Pancreas (tissue), 10 donors: ENCODE measurements at places on chromosomes 1 and 21. TPM values are rescaled to one million over a fixed set of nuclear protein-coding genes. Genes with fewer than 3 reads are reported as not detected.

DNA sequence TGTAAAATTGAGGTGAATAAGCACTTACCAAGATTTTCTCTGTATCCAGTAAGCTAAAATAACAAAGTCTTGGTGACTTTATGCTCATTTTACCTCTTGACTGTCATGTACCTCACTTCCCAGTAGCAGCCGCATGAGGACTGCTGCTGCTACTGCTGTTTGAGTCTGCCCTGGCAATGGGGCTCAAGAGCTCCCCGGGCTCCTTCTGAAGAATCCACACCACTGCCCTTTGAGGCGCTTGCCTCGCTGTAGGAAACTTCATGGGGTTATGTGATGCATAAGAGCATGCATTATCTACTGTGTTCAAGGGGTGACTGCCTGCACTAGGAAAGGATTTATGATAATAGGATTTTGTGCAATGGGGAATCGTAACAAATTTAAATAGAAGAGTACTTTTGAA is 113.5 kb downstream of the NTNG1 start:
- no peak for DNase-seq
- no peak overlapping the region for H3K27ac ChIP-seq
- no peaks in the 10 kb centered on the region for H3K4me1 ChIP-seq
- no peaks in the 10 kb centered on the region for H3K27me3 ChIP-seq

GRCh38 chr1:2597441-2598328 is 11.1 kb downstream of the PRXL2B start:
- DNase-seq = no peak
- no peaks in the 10 kb centered on the region for H3K4me1 ChIP-seq
- H3K36me3 ChIP-seq = no peaks in the 10 kb centered on the region
- H3K4me3 ChIP-seq = no peak overlapping the region
- no peaks in the 10 kb centered on the region for H3K27me3 ChIP-seq

DNA sequence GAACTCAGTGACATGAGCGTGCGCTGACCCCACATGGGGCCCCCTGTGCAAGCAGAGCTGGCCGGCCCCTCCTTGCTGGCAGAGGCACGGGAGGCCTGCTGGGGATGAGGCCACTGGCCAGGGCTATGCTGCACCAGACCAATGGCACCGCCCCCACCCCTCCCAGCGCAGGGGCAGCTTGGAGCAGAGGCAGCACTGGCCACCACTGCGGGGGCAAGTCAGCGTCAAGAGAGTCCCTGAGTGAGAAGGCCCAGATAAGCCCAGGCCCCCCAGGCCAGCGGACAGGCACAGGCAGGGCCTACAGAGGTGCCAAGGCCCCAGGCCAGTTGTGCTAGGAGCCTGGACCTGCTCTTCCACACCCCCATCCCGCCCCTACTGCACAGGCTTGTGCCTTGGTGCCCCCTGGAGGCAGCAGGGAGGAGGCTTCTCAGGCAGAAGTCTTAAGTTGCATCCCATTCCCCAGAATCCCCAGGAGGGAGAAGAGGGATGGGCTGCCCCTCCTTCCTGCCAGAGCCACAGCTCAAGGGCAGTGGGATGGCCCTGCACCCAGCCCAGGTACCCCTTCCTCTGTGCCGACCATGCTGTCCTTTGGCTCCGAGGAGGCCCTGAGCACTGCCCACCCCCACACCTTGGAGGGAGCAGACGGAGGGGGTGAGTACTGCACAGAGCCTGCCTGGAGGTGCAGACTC is 35.8 kb downstream of the EPHX1 start:
- H3K4me1 ChIP-seq = peaks cover 6% of the 10 kb centered on the region
- H3K27me3 ChIP-seq = no peaks in the 10 kb centered on the region
- no peak overlapping the region for H3K4me3 ChIP-seq
- DNase-seq = peak; percentile 78
- H3K27ac ChIP-seq = peak overlapping the region; percentile 16
- H3K36me3 ChIP-seq = peaks cover 48% of the 10 kb centered on the region

Gene OR2T33
- not detected for total RNA-seq

Gene CIART
- 1.2 TPM for total RNA-seq

- H3K4me1 ChIP-seq = no peaks in the 10 kb centered on the region
- DNase-seq = no peak
- no peak overlapping the region for H3K4me3 ChIP-seq
- H3K27ac ChIP-seq = no peak overlapping the region
These were observed 1.1 kb upstream of the THEM5 start for GRCh38 chr1:151854658-151855057.

GRCh38 chr1:51564124-51564523 is 45.1 kb upstream of the EPS15 start:
- H3K4me3 ChIP-seq = no peak overlapping the region
- no peaks in the 10 kb centered on the region for H3K4me1 ChIP-seq
- no peak overlapping the region for H3K27ac ChIP-seq
- H3K27me3 ChIP-seq = no peaks in the 10 kb centered on the region

Gene OLIG2
- not detected for total RNA-seq

Gene MAP7D1
- total RNA-seq = 12.9 TPM

DNA sequence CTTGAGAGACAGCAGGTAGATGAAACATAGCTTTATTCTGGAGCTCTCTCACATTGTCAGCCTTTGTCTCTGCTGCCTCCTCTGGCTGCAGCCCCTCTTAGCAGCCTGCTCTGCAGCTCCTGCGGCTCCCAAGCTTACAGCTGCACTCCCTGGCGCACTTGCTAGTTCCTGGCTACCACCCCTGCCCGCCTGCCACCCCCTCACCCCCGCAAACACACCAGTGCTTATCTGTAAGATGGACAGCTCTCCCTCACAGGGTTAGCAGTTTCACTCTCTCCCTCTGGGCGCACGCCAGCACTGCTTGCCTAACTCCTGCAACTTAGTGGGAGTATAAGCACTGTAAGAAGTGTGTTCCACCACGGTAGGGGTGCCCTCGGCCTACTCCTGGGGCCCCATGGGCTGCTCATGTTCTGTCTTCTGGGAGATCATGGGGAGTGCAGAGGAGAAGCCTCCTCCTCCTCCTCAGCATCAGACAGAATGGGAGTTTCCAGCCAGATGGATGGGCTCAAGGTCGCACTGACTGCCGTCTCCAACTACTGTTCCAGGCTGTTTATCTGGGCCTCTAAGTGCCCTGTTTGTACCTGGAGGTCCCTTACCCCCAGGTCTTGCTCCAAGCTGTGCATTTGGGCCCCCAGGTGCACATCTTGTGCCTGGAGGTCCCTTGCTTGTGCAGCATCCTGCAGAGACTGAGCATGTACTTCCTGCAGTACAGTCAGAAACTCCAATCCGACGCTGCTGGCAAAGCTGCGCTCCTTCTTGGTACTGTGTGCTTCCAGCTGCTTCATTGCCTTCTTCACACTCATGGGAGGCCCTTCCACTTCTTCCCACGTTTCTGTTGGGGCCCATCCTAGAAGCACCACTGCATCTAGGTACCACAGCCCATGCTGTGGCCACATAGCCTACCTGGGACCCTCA is 1388.1 kb downstream of the AMY1C start:
- no peak for DNase-seq
- H3K27ac ChIP-seq = no peak overlapping the region
- no peaks in the 10 kb centered on the region for H3K27me3 ChIP-seq
- H3K4me1 ChIP-seq = no peaks in the 10 kb centered on the region

- no peaks in the 10 kb centered on the region for H3K36me3 ChIP-seq
- no peak overlapping the region for H3K4me3 ChIP-seq
- no peak for DNase-seq
- H3K27ac ChIP-seq = no peak overlapping the region
- no peaks in the 10 kb centered on the region for H3K27me3 ChIP-seq
These were observed 18.2 kb upstream of the AHCTF1 start for GRCh38 chr1:246949956-246950355.

DNA sequence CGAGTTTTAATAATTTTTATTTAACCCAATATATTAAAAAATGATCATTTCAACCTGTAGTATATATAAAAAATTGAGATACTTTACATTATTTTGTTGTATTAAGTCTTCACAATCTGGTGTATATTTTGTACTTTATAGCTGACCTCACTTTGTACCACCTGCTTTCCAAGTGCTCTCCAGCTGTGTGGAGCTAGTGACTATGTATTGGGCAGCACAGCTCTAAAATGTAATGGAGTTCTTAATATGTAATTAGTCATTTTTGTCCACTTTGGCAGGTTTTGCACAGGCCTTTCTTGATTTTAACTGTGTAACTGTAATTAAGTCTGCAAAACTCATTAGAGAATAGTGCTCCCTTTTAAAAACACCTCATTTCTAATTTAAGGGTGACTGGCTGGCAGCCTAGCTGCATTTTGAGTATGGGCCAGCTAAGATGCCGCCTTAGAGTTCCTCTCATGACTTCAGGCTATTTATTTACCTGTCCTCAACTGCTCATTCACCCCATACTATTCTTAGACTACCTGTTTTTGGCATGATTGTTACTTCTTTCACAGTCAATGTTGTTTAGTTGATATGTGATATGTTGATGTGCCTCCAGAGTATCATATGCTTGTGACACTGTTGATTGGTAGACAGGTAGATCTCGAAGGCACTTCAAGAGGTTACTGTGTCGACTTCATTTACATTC is 43.2 kb downstream of the ZYG11B start:
- DNase-seq = no peak
- H3K36me3 ChIP-seq = no peaks in the 10 kb centered on the region
- H3K27ac ChIP-seq = no peak overlapping the region
- H3K4me1 ChIP-seq = no peaks in the 10 kb centered on the region
- H3K4me3 ChIP-seq = no peak overlapping the region

GRCh38 chr1:66283622-66284041 is 250.3 kb upstream of the SGIP1 start:
- peaks cover 3% of the 10 kb centered on the region for H3K4me1 ChIP-seq
- H3K27ac ChIP-seq = no peak overlapping the region
- H3K36me3 ChIP-seq = no peaks in the 10 kb centered on the region
- H3K4me3 ChIP-seq = no peak overlapping the region

DNA sequence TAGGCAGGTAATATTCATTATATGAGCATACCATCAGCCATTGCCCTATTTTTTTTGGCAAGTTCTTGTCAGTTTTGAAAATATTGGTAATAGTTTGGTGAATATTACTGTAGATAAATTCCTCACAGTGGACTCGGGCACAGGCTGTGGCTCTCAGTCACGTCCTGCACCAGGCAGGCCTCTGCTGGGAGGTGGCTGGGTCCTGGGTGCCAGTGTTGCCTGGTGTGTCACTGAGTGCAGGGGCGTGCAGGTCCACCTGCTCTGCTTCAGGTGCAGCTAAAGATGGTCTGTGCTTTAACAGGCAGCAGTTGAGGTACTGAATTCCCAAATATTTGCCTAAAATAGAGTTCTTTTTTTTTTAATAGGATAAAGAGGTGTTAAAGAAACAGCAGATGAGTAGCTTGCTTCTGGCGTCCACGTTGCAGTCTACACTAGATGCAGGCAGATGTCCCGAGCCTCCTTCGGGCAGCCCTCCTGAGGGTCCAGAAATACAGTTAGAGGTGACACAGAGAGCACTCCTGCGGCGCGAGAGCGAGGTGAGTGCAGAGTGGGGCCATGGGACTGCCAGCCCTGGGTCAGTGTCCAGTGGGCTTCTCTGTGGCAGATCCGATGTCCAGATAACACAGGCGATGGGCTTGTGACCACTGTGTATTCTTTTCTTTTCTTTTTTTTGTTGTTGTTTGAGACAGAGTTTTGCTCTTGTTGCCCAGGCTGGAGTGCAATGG is 57.3 kb upstream of the DIP2A start:
- no peak for DNase-seq
- H3K4me1 ChIP-seq = no peaks in the 10 kb centered on the region
- H3K36me3 ChIP-seq = no peaks in the 10 kb centered on the region
- H3K27ac ChIP-seq = no peak overlapping the region
- H3K4me3 ChIP-seq = no peak overlapping the region
- no peaks in the 10 kb centered on the region for H3K27me3 ChIP-seq

Gene TRPM2
- 0.57 TPM for total RNA-seq

DNA sequence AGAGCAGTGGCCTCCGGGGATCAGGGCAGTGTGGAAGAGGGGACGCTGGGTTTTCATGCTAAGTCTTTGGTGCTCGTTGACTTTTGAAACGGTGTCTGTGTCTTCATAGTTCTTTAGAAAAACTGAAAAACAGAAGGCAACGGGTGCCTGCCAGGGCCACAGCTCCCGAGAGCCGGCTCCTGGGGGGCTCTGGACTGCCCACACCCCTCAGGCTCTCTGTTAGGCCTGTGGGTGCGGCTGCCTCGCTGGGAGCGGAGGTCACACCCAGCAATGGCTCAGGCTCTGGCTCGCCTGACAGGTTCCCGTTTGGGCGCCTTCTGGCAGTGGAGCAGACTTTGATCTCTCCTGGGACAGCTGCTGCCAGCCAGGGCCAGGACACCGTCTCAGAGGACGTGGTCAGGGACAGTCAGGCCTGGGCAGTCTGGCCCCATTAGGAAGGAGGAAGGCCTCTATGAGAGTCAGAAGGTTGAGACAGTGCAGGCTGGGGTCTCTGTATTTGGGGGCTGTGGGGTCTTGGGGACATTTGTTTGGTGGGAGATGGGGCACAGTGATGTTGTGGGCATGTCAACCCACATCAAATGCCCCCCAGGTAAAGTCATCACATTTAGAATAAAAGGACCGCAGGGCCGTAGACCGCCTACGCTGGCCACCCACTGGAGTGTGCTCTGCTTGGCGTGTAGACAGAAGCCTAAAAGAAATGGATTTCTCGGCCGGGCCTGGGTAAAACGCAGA is 5.6 kb downstream of the ARHGEF16 start:
- no peaks in the 10 kb centered on the region for H3K27me3 ChIP-seq
- peaks cover 6% of the 10 kb centered on the region for H3K4me1 ChIP-seq
- no peaks in the 10 kb centered on the region for H3K36me3 ChIP-seq
- H3K27ac ChIP-seq = peak overlapping the region; percentile 36
- DNase-seq = peak; percentile 59

Gene NR0B2
- total RNA-seq = 8.0 TPM

DNA sequence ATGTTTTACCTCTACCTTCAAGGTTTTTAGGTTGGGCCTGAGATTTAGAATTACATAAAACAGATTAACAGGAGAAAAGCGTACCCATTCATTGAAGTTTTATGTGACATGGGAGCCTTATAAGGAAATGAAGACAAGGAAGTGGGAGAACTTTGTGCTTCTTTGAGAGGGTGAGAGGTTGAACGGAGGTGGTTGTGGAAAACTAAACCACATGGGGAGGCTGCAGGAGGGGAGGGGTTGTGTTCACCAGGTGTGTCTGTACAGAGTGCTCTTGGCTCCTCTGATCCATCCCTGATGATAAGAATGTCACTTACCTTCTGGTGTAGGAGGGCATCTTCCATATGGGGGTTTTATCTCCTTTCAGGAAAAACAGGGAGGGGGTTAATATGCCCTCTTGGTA is 2.7 kb downstream of the SLX9 start:
- peaks cover 12% of the 10 kb centered on the region for H3K4me1 ChIP-seq
- H3K36me3 ChIP-seq = no peaks in the 10 kb centered on the region
- no peak overlapping the region for H3K4me3 ChIP-seq
- H3K27me3 ChIP-seq = no peaks in the 10 kb centered on the region

Gene IL10RB
- total RNA-seq = 13.2 TPM
